CD8-positive, alpha-beta memory T cell (primary cell): ENCODE measurements at places on chromosomes 2 and 18.
A peak's percentile ranks its signal among the peaks of the same experiment; 100 is the strongest.

- no peak for DNase-seq
Observed at GRCh38 chr18:25974630-25975077, 115.8 kb downstream of the SS18 start.

DNA sequence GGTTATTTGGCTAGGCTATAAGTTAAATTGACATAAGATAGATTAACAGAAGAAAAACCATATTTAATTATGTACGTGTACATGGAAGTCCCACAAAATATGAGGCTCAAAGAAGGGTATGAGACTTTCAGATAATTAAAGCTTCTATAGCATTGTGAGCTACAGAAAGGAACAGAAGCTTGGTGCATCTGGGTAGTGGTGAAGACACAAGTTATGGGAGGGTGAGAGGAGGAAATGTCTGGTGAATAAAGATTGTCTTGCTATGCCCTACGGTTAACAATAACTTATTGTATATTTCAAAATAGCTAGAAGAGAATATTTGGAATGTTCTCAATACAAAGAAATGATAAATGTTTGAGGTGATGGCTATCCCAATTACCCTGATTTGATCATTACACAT, 6.8 kb upstream of the FAM124B start:
- DNase-seq = no peak

DNA sequence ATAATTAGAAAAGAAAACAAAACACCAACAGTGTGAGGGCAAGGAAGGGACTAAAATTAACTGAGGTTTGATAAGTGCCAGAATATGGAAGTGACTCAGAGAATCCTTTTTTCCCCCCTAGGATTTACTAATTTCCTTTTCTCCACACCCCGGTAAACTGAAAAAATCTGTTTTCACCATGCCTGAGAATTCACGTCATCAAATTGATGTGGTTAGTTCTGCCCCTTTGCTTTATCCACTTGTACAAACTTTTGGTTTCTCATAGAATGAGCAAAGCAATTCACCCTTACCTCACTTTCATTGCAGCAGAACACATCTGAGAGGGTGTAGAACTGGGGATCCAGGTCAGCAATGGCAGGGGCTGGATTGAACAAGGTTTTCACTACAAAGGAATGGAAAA, 57.8 kb downstream of the RBKS start:
- no peak for DNase-seq

DNA sequence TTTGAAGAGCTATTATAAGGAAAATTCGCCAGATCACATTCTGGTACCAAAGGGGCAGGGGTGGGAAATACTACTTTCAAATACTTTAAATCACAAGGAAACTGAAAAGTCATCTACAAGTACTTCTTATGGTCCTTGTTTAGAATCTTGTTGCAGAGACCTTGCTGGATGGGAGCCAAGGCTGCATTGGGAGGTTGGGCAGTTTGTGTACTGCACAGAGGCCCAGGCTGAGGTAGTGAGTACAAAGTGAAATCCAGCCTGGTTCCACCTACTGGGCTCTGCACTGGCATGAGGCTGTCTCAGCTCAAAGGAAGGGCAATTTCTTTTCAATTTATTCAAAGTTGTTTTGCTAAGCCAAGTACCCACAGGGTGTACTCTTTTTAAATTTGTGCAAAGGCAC, 140.3 kb upstream of the DLX2 start:
- DNase-seq = no peak

- no peak for DNase-seq
Observed at GRCh38 chr2:228038967-228039366, 142.5 kb downstream of the SPHKAP start.

GRCh38 chr18:58354051-58354450, 274.8 kb downstream of the ALPK2 start:
- no peak for DNase-seq

DNA sequence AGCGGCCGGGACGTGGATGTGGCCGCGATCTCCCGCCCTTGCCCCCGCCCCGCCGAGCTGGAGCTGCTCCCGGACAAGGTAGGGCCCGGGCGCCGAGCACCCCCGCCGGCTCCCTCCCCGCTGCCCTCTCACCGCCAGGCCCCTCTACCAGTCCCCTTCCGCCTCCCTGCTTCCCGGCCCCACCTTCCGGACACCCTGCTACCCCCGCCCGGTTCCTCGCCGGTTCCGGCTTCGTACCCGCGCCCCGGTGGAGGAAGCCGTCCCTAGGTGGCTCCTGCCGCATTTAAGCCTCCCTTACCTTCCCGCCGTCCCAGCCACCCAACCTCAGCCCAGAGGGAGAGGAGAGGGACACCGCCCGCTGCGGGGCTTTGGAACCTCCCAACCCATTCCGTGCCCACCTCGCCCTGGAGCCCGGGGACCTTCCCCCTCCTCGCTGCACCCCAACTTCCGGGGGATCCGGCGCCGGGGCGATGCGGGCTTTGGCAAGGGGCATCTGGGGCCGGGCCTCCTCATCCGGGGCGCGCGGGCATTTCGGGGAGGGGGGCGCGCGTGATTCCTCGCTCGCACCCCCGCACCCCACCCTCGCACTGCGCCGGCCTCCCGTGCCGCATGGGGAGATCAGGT, 475 bp downstream of the B3GNT2 start:
- DNase-seq = peak; percentile 78

GRCh38 chr2:56309626-56310170, 125.9 kb downstream of the CCDC85A start:
- no peak for DNase-seq

- no peak for DNase-seq
Observed at GRCh38 chr18:36354989-36355388, 57.5 kb downstream of the FHOD3 start.

- no peak for DNase-seq
Observed at GRCh38 chr2:102147935-102148334, 5.4 kb downstream of the IL1R1 start.

DNA sequence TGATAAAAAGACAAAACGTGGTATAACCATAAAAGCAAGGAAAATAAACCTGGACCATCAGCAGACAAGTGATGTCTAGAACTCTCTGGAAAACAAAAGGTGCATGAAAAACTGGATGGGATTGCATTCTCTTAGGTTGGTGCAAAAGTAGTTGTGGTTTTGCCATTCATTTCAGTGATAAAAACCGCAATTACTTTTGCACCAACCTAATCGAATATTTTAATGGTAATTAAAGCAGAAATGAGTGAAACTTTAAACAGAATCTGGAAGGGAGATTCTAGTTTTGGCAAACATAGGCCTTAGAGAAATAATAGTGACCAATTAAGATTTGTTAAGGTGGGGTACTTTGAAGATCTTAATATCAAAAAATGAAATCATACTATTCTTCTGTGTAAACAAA, 800.8 kb upstream of the GYPC start:
- no peak for DNase-seq

DNA sequence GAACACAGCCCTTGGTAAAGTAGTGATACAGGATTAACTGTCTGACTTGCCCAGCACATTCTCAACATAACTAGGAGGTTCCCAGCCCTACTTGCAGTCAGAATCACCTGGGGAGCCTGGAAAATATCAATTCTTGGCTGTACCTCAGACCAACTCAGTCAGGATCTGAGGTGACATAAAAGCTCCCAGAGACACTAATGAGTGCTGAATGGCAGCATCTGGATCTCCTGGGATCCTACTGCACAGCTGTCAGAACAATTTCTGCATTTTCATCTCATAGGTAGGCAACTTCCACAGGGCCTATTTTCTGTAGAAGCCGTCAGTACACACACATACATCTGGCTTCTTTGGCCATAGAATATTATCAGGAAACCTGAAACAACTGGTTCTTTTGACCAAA, 138.8 kb downstream of the MYO5B start:
- DNase-seq = no peak

GRCh38 chr2:151363709-151364108, 6.3 kb downstream of the TNFAIP6 start:
- DNase-seq = no peak

DNA sequence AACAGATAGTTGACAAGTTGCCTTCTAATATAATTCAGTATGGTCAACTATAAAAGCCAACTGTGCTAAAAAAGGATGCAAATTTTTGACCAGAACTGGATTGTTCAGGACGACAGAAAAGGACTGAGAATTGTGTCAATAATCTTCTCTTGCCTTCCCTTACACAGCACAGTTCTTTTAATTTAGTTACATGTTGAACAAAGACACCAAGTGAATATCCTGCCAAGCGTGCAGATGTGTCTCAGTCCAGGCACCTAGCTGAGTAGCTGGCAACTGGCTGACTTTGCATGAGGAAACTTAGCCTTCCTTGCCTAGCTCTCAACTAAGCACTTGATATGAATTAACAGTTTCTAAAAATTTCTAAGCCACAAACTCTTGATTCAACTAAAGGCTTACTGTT, 801.4 kb downstream of the BCL11A start:
- no peak for DNase-seq

DNA sequence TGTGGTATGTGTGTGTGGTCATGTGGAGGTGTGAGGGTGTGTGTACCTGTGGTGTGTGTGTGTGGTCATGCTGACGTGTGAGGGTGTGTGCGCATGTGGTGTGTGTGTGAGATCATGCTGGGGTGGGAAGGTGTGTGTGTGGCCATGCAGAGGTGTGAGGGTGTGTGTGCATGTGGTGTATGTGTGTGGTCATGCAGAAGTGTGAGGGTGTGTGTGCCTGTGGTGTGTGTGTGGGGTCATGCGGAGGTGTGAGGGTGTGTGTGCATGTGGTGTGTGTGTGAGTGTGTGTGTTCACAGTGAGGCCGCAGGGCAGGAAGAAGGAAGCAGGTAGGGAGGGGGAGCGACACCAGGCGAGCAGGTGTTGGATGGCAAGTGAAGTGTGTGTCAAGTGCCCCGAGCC, 259.0 kb downstream of the LOXHD1 start:
- no peak for DNase-seq

DNA sequence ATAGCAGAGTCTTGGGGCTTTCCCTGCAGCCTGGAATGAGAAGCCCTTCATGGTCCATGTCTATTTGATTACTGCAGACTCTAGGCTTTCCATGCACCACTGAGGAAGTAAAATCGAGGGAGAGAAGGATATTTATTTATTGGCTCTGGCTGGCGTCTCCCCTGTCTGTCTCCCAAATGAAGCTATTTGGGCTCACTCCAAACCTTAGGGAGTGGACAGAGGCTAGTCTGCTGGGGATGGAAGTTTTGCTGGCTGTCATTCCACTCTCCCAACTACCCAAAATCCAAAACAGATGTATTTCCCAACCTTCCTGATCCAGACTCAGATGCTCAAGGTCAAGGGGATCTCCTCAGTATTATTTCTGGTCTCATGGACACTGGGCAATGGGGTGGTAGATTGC, 33.7 kb downstream of the TMEM17 start:
- no peak for DNase-seq

GRCh38 chr18:9322744-9323143, 11.8 kb upstream of the TWSG1 start:
- DNase-seq = no peak

DNA sequence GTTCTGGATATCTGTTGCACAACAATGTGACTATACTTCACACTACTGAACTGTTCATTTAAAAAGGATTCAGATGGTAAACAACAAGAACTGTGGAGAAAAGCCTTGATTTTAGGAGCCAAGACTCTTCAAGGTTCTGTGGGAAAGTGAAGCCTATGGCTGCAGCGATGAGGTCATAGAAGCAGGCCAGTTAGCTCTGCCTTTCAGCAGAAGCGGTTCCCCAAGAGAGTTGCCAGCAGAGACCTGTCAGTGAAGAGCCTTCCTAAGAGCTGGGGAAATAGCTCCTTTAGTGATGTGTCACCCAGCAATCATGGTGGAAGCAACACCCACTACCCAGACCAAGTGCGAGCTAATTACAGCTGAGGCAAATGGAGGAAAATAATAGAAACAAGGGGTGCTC, 346.5 kb upstream of the ETAA1 start:
- no peak for DNase-seq

- no peak for DNase-seq
Observed at GRCh38 chr2:170408461-170409163, 230.7 kb downstream of the MYO3B start.

DNA sequence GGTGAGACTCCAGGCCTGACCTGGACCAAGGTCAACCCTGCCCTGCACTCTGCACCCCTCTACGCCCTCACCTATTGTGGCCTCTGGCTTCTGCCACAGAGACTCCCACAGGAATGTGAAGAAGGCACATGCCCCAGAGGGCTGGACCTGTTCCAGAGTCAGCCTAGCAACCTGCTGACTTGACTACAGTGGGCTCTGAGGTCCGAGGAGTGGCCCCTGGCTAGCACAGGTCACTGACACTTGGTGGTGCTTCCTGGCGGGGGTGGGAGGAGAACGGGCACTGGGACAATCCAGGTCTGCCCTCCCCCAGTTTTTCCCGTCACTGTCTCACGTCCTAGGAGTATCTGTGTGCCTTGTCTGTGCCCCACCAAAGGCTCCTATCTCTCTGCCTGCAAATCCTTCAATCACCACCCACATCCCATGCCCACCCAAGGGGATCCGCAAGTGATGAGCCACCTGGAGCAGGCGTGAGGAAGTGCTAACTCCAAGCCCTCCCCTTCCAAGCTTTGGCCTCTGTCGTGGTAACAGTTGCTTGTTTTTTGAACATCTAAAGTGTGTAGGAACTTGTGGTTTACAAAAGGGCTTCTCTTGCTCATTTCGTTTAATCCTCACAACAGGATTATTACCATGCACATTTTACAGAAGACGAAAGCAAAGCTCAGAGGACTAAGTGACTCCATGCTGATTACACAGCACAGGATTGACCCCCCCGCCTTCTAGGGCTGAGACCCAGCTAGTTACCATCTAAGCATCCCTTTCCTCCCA, 86.2 kb downstream of the MCFD2 start:
- DNase-seq = no peak

GRCh38 chr2:189487283-189488007, 46.2 kb downstream of the WDR75 start:
- DNase-seq = no peak

DNA sequence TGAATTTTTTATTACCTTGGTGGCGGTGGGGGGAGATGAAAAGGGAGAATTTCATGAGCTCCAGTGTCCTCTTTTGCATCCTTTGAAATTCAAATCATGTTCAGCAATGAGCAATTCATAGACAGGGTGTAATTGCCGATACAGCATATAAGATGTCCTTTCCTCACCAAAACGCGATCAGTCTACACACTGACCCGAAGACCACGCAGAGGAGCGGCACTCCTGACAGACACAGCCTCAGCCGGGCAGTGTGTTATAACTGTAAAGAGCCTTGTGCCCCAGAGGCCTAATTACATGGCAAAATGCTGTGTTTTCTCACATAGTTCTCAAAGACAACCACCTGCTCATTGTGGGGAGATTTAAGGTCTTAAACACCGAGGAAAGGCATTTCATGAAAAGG, 38.4 kb upstream of the APCDD1 start:
- DNase-seq = no peak

GRCh38 chr2:153818242-153818641, 53.5 kb upstream of the GALNT13 start:
- no peak for DNase-seq

DNA sequence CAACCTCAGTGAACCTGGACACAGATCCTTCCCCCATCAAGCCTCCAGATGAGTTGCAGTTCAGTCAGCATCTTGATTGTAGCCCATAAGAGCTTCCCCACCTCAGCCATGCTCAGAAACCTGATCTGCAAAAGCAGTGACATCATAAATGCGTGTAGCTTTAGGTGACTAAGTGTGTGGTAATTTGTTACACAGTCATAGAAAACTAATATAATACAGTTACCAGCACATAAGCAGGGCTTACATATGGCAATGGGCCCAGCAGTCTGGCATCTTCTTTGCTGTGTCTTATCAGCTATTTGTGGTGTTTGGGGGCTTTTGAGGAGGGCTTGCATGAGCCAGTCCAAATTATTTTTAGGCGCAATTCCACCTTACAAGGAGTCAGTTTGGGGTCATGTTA, 807.0 kb downstream of the SLC4A3 start:
- DNase-seq = no peak
